ENCODE measurements at places on chromosomes 5 and 9.

DNA sequence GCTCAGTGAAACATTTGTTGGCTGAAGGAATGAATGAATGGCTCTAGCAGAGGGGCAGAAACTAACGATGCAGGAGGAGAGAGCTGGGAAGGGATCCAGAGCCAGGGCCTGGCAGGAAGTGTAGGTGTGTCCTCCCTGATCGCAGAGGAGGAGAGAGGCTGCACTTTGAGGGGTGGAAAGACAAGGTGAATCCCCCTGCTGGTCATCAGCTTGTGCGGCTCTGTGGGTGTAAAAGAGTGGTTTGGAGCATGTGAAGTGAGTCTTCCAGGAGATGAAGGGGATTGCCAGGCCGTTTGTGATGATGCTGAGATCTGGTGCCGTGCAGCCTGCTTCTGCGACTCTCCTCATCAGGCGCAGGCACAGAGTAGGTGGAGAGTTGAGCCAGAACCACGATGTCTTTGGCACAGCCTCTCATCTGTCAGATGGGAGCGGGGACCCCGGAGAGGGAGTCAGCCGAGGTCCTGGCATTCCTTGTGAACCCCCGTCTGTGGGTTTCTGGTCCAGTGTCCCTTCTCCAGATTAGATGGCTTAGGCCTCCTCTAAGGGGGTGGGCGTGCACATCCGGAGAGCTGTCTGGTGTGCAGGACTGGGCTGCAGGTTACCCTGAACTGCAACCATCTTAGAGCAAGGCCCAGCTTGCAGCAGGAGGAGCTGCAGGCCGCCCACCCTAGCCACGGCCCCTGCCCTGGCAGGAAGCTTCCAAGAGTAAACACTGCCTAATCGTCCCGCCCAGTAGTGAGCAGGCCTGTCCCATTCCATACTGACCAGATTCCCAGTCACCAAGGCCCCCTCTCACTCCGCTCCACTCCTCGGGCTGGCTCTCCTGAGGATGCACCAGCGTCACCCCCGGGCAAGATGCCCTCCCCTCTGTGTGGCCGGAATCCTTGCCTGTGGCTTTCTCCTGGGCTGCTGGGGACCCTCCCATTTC is at the start of gene ADAMTS13:
ADAMTS13 (plus strand) TSS at position 753 of the 928 bp plus-strand sequence; CDS start at position 830, 77 bp downstream.
- DNase-seq = peak; percentile 83

DNA sequence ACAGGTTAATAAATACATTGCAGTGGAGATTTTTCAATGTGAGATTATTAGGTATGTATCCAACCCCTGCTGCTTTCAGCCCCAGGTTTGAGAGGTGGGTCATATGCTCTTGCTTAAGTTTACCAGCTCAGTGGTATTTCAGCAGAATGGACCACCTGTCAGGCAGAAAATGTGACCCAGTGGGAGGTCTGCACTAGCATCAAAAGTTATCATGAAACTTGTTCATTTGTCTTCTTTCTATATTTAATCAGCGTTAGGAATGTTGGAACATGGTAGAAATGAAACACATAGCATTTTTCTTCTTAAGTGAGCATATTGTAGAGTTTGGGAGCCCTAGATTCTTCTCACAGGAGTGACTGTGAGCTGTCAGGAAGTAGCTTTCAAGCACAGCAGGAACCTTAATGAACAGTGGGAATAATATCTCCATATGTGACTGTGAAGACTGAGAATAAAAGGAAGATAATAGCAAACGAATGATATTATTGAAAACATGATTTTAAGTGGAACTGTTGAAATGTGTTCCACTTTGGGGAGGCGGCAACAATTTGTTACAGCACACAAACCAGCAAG is 596.9 kb upstream of the CDH6 start:
- no peak for DNase-seq

DNA sequence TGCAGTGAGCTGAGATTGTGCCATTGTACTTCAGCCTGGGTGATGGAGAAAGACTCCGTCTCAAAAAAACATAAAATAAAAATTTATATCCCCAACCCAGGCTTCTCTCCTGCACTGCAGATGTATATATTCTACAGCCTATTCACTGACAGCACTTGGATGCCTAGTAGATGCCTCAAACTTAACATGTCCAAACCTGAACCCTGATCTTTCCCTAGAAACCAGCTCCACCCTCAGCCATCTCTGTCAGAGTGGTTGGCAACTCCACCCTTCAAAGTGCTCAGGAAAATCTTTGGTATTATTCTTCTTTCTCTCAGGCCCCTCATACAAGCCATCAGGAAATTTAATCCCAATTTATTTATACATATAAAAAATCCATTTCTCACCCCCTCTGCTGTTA is 36.9 kb upstream of the TXN start:
- DNase-seq = no peak

GRCh38 chr9:33752130-33752637 is 43.2 kb upstream of the PRSS3 start:
- no peak for DNase-seq

DNA sequence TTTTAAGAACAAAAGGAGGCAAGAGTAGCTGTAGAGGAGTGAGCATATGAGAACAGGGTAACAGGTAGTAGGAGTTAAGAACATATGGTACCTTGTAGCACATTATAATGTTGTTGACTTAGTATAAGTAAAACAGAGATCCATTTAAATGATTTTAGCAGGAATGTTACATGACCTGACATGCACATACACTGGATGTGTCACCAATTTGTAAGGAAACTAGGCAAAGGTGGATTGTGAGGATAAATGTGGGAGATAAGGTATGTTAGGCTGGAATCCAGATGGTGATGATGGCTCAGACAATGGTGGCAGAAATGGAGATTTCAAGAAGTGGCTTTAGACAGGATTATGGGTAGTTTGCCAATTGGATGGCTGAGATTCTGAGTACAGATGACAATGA is 443.1 kb upstream of the DAB2 start:
- no peak for DNase-seq

GRCh38 chr5:160961038-160961437 is 109.0 kb upstream of the ATP10B start:
- no peak for DNase-seq

GRCh38 chr9:131546336-131547084 is 1.2 kb downstream of the PRRT1B start:
- peak; percentile 46 for DNase-seq

DNA sequence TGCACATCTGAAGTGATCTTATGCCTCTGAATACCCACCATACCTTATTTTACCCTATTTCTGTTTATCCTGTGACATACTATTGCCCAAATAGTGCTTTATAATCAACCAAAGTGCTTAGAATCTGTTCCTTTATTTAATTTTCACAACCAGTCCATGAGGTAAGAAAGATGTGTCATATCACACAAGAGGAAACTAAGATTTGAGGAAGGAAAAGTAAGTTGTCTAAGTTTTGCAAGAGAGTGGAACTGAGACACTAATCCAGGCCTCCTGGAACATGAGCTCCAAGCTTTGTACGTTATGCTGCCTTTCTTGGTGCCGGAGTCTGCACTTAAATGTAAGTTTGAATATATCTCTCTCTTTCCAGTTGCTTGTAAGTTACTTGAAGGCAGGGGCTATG is 17.2 kb downstream of the KDM3B start:
- no peak for DNase-seq

DNA sequence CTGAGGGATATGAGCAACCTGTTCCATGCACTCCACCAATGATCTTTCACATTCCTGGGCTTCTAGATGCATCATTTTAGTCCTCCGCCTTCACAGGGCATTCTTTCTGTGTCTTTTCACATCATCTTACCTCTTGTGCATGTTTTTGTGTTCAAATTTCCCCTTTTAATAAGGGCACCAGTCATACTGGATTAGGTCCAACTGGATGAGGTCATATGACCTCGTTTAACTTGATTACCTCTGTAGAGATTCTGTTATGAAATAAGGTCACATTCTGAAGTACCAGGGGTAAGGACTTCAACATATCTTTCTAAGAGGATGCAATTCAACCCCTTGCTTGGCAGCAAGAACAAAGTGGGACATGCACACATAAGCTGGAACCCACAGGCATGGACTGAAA is 335.3 kb upstream of the TLE4 start:
- DNase-seq = no peak

- no peak for DNase-seq
Measured at GRCh38 chr9:95139126-95139525, 178.4 kb downstream of the FANCC start.

- DNase-seq = no peak
Measured at GRCh38 chr9:22356985-22357384, 89.6 kb upstream of the DMRTA1 start.

DNA sequence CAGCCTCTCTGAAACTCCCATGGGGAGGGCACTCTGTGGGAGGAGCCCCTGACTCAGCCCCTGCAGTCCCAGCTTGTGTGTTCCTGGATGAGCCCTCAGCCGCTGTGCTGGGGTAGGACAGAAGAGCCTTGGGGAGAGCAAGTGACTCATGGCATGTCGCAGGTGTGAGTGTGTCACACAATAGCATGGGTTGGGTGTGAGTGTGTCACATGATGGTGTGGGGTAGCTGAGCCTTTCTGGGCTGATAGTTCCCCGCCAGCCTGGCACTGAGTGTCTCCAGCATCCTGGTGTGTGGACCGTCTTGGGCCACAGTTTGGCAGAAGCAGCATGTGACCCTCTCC is 83.4 kb downstream of the PHF2 start:
- DNase-seq = no peak

- no peak for DNase-seq
Measured at GRCh38 chr5:128163991-128164390, 80.4 kb downstream of the SLC12A2 start.

- DNase-seq = no peak
Measured at GRCh38 chr9:125495172-125496119, 211.6 kb downstream of the MAPKAP1 start.

- DNase-seq = no peak
Measured at GRCh38 chr5:79686799-79687198, 2.8 kb upstream of the CMYA5 start.

DNA sequence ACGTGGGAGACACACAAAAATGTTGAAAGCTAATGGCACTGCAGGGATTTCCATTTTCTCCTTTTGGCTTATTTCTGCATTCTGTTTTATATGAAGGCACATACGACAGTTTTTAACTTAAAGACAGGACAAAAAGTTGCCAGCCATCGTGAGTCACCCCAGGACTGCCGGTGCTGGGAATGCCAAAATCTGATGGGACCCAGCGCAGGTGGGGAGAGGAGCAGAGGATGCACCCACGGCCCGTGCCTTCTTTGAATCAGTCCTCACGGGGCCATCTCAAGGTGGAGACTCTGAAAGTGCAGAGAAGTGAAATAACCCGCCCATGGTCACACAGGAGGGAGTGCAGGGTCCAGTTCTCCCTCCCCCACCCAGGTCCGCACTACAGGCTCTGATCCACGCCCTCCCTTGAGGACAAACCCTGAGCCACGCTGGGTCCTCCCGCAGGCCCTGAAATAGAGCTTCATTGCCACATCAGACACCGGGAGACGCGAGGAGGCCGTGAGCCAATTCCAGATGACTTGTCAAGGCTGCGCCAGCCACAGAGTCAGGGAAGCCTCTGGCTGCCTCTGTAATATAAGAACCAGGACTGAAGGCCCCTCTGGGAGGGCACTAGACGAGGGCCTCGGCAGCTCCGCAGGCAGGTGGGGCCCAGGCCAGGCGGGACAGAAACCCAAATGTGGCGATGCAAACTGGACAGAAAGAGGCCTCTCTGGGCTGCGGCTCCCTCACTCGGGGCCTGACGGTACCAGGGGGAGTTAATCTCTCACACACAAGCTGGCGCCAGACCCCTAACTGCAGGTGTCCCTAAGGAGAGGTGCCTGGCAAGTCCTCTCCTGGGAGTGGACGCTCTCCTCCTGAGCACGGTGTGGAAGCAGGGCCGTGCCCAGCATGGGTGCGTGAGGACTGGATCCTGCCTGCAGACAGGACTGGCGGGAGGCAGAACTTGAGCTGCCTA is 22.9 kb downstream of the ADAMTS2 start:
- no peak for DNase-seq

DNA sequence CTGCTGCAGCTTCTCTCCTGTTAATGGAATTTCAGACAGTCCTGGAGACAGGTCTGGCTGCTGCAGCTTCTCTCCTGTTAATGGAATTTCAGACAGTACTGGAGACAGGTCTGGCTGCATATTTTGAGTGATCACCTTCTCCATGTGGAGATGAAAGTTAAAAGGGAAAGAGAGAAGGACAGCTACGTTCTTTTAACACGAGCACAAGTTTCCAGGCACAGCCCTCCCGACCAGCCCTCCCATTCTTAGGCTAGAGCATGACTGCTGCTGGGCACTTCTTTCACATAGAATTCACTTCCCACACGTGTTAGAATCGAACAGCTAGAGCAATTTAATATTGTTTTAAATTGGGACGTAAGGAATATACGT is 133.3 kb upstream of the DMRT1 start:
- no peak for DNase-seq

- DNase-seq = no peak
Measured at GRCh38 chr5:156794687-156795086, 55.4 kb upstream of the PPP1R2B start.

- DNase-seq = no peak
Measured at GRCh38 chr5:148639081-148639480, 15.2 kb downstream of the HTR4 start.

GRCh38 chr5:155260798-155261197 is 247.2 kb downstream of the KIF4B start:
- DNase-seq = no peak

- no peak for DNase-seq
Measured at GRCh38 chr9:133977421-133978201, 14.5 kb downstream of the VAV2 start.

- no peak for DNase-seq
Measured at GRCh38 chr9:112013266-112013665, 116.7 kb downstream of the UGCG start.

DNA sequence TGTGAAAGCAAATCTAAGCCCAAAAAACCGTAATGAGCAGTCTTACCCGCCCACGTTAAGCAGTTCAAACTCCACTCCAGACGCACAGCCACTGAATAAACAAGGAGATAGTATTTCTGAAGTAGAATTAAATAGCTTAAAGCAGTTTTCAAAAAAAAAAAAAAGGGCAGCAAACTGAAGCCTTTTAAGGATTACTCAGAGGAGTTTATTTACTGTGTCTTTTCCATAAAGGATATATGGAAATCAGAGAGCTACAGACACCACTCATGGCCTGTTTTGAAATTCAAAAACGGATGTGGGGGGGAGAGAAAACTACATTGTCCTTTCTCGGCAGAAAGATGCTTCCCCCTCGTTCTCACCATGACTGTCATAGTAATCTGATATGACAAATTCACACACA is 83.7 kb upstream of the IRX1 start:
- DNase-seq = no peak

GRCh38 chr9:38025166-38025565 is 43.9 kb downstream of the SHB start:
- no peak for DNase-seq

- peak; percentile 41 for DNase-seq
Measured at GRCh38 chr9:110015759-110016158, 192.2 kb downstream of the C9orf152 start.

GRCh38 chr5:122077366-122078115 is 518 bp downstream of the LOX start:
- DNase-seq = no peak

DNA sequence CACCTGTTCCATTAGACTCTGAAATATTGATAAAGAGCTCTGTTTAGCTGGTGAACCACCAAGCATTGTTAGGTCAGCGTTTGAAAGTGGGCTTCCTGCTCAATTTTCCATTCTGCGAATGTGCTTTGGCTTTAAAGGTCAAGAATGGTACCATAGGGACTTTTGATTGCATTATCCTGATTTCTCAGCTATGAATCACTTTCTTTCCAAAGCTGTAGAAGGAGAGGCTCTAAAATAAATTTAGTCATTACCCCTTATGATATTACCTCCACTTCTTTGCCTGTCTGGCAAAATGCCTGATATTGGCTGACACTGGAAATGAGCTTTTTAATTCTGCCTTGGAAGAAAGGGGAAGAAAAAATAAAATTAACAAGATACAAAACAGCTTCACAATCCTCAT is 237.2 kb upstream of the CTNND2 start:
- no peak for DNase-seq

All from activated CD4-positive, alpha-beta memory T cell treated with anti-CD3 and anti-CD28 coated beads for 36 hours (primary cell).